Astrocyte of the spinal cord (primary cell): ENCODE measurements at places on chromosomes 5 and 9.

GRCh38 chr5:73940026-73940425 is 314.0 kb downstream of the ARHGEF28 start:
- peak; percentile 53 for DNase-seq

DNA sequence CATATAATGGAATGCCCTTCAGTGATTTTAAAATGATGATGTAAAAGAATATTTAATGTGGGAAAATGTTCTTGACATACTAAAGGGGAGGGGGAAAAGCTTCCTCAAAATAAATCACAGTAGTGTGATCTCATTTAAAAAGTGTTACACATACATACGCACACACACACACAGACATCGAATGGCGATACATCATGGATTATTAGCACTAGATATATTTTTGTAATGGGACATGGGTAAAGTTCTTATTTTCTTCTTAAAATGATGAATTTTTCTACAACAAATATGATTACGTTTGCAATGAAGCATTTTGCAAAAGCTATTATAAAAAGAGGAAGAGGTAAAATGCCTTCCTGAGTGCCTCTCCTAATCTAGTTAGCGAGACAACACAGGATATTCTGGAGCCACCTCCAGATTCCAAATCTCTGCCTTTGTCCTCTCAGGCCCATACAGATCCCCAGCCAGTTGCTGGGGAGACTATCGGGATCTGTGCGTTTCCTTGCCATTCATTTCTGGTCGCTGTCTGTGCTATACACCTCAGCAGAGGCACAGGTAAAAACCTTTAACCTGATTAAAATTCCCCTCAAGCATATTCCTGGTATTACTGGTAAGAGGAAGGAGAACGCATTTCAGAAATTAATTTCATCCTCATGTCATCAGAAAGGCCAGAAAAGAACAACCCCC is 69.6 kb downstream of the SLC28A3 start:
- DNase-seq, result no peak

GRCh38 chr5:36041537-36041845 is 25.2 kb downstream of the UGT3A2 start:
- no peak for DNase-seq

DNA sequence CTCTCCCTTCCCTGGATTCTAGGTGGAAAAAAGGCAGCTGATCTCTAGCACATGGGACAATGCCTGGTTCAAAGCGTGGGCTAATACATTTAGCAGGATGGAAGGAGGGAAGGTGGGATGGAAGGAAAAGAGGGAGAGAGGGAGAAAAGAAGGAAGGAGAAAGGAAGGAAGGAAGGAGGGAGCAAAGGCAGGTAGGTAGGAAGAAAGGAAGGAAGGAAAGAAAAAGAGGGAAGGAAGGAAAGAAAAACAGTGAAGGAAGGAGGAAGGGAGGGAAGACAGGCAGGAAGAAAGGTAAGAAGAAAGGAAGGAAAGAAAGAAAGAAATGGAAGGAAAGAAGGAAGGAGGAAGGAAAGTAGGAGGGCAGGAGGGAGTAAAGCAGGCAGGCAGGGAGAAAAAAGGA is 12.2 kb upstream of the PALM2AKAP2 start:
- no peak for DNase-seq

GRCh38 chr9:5688109-5688508 is 59.2 kb downstream of the RIC1 start:
- peak; percentile 42 for DNase-seq

- peak; percentile 45 for DNase-seq
Observed at GRCh38 chr5:147051193-147051592, 172.6 kb upstream of the PPP2R2B start.

- DNase-seq, result no peak
Observed at GRCh38 chr5:137858223-137858916, 9.3 kb upstream of the MYOT start.

DNA sequence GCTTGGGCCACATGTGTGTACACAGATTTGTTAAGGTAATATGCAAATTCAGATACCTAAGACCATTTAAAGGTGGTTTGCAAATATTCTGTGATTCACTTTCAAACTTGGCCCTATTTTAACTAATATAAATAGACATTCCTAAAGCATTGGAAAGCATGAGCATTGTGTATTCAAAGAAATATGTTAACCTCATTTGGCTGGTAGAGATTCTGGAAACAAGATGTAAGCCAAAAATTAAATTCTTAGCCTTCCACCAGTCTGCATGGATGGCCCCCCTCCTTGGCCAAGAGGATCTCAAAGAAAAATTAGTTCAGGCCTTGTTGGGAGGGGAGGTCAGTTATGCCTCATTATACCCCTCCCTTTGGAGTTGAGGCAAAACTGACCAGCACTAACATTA is 38.7 kb upstream of the C6 start:
- DNase-seq, result peak; percentile 61

- DNase-seq, result no peak
Observed at GRCh38 chr5:20229303-20230005, 241.5 kb upstream of the CDH18 start.

GRCh38 chr9:29006628-29007027 is 1433.3 kb upstream of the C9orf72 start:
- no peak for DNase-seq

DNA sequence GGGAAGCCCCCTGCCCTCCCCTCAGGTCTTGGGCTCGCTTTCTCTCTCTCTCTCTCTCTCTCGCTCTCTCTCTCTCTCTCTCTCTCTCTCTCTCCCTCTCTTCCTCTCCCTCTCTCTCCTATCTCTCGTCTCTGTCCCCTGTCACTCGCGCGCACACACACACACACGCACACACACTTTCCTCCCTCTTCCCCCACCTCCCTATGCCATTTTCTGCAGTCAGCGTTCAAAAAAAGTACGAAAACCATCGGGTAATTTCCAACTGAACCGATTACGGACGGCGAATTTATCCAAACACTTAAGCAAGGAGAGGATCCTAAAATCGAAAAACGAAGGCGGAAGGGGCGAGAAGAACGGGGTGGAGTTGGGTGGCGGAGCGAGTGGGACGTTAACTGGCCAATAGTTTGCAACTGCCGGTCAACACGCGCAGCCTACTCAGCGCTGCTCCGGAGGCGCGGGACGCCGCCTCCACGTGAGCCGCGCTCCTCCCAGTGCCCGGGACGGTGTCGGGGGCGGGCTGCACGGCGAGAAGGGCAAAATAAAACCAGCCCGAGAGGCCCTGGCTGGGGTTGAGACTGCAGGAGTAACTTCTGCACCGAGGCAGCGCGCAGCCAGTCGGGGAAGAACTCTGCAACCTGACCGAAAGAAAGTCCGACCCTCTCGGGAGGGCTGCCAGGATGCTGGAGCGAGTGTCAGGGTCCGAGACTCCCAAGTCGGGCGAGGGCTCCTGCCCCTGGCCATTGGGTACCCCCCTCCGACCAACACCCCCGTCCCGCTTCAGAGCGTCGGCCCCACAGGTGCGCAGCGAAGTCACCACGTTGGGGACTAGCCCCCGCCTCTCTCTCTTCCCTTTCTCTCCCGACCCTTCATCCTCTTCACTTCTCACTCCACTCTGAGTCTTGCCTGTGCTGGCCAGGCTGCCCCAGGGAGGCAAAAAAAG is 24.9 kb upstream of the ELAVL2 start:
- peak; percentile 64 for DNase-seq

- DNase-seq, result no peak
Observed at GRCh38 chr5:159907689-159908590, 8.3 kb upstream of the ADRA1B start.

DNA sequence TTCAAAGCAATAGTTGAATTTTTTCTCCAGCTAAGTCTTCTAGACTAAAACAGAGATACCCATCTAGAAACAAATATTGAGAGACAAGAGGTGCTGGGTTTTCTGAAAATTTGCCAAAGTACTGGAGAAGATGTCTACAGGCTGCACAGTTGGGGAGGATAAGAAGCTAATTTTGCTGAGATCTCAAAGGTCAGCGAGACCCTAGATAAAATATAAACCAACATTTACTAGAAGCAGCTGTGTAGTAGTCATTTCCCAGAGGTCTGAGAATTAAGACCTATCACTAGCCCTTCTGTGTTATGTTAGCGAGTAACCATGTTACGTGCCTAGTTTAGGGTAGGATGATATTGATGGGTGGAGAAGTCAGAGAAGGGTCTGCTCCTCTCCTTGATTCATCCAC is 208.5 kb upstream of the TNC start:
- no peak for DNase-seq

DNA sequence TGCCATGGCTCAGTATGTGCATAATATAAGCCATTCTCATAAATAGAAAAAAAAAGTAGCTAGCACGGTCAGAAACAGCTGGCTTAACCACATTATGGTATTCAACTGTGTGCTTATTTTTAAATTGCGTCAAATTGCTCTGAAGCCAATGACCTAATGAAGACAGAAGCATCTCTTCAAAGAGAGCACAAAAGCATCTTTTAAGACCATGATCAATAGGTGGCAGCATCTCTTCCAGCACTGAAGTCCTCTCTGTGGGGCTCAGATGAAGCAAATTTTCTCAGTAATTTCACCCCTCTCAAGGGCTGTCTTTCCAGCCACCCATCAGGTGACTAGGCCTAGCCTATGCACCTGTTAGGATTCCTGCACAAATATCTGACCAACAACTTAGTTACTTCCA is 251.4 kb downstream of the GLIS3 start:
- DNase-seq, result peak; percentile 65

DNA sequence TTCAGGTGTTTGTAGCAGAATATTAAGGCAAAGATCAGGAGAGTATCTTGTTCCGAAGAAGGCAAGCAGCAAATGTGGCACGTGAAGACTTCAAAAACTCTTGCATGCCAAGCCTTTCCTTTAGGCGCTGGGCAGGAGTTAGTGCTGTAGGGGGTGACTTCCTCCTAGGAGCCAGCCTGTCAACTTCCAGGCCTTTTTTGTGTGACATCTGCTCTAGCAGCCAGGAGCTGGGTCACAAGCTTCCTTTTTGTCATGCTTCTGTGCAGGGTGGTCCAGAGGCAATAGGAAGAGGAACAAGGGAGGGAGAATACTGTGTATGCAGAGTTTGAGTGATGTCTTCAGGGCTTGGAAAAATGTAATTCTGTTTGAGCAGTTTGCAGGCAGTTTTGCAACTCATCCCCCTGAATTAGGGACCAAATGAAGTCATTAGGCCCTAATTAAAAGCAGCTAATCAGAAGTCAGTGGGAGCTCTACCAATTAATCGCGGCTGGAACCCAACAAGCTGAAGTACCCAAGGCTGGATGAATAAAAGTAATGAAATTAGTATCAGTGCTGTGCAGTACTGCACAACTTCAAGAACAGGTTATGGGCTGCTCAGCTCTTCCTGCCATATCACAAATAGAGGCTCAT is 53.5 kb downstream of the TLR4 start:
- no peak for DNase-seq

DNA sequence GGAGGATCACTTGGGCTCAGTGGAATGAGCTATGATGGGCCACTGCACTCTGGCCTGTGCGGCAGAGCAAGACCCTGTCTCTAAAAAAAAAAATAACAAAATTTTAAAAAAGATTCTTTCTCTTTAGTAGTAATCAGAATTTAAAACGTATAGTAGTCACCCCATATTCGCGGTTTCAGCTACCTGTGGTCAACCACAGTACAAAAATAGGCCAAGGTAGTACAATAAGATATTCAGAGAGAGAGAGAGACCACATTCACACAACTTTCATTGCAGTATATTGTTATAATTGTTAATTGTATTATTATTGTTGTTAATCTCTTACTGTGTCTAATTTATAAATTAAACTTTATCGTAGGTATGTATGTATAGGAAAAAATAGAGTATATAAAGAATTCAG is 18.7 kb downstream of the INIP start:
- DNase-seq, result no peak

GRCh38 chr5:154320224-154321089 is 125.3 kb upstream of the SAP30L start:
- DNase-seq, result peak; percentile 5

DNA sequence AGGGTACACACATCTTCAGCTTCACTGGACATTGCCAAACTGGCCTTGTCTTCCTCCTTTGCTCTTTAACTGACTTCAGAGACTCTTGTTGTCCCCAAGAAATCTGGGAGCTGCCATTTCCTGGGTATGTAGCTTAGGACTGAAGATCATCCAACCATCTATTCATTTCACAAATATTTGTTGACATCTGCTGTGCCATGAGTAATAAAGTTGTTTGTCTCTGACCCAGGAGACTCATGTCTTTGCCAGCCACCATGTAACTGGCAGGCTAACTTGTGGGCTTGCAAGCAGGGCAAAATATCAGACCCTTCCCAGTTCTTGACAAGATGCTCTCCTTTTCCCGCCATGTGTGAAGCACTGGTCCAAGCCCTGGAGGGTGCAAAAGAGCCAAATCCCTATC is 17.1 kb upstream of the TOR1B start:
- no peak for DNase-seq

- no peak for DNase-seq
Observed at GRCh38 chr9:91306296-91306630, 55.5 kb downstream of the AUH start.

DNA sequence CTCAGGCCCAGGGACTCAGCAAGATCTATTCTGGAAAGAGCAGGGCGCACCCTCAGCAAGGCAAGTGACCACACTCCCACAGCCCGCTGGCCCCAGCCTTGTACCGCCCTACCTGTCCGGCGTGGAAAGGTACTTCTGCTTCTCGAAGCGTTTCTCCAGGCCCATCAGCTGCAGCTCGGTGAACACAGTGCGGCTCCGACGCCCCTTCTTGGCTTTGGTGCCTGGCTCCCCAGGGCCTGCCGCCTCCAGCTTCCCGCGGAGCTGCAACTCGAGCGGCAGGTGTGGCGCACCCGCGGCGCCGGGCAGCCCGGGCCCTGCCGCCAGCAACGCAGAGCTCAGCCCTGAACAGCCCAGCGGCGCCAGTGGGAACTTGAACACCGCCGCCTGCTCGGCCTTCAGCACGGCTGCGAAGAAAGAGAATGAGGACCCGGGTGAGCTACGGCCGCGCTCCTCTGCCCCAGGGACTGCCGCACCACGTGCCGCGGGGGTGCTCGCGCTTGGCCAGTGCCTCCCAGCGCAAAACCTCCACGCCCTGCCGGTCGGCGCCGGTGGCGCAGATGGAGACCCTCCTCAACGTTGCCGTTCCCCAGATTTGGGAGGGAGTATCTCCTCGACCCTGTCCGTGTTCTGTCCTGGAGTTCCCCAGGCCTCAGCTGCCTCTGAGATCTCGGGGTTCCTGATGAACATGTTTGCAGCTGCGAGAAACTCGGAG is 2.2 kb downstream of the BARX1 start:
- DNase-seq, result no peak

DNA sequence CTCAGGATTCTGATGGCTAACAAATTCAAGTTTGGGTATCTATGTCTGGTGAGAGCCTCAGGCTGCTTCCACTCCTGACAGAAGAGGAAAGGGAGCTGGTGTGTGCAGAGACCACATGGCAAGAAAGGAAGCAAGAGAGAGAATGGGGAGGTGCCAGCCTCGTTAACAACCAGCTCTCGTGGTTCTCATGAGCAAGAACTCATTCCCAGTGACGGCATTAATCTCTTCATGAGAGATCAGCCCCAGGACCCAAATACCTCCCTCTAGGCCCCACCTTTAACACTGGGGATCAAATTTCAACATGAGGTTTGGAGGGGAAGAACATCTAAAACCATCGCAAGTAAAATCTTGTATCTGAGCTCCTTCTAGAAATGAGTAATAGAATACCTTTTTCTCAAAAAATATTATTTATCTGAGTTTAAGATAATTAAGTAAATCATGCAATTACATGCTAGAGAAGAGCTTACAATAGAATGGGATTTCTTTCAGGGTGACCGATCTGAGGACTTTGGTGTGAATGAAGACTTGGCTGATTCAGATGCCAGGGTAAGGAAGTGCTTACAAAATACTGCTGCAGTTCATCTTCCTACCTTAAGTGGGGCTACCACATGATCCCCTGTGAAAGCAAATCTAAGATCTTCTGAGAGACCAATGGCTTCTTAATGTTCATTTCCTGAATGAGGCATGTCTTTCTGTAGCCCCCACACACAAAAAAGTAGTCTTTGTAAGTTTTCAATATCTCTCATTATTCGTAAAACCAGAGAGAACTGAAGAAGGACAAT is 11.5 kb downstream of the ANXA1 start:
- DNase-seq, result no peak

- no peak for DNase-seq
Observed at GRCh38 chr5:33184367-33184766, 256.4 kb upstream of the TARS1 start.
